Activated T-cell treated with anti-CD3 and anti-CD28 coated beads for 24 hours (primary cell): ENCODE measurements at places on chromosomes 2 and 18.

- no peak for DNase-seq
Measured at GRCh38 chr2:6986912-6987361, 69.7 kb downstream of the RNF144A start.

GRCh38 chr2:7480431-7480830 is 563.2 kb downstream of the RNF144A start:
- DNase-seq = no peak

DNA sequence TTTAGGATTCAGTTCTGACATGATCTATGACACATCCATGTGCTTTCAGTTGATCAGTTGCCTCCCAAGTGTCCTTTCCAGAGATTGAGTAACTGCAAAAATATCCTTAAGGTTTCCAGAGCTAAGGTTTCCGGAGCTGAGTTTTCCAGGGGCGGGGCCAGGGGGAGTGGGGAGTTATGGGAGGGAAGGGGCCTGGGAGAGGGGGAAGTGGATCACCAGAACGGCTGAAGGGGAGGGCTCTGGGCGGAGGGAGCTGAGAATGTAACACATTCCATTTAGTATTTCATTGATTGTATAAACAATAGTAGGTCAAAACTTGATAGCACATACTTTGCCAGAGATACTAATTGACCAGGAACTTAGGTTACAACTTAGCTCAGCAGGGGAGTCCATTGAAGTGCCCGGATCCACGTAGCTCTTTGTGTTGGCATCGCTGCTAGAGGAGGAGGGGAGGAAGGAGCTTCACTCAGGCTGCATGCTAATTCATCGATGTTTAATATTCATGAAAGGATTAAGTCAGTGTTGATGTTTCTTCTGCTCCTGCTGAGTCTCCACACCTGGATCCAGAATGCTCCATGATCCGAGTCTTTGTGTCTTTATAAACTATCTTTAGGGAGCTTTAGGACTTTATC is 289.8 kb downstream of the ALPK2 start:
- no peak for DNase-seq

DNA sequence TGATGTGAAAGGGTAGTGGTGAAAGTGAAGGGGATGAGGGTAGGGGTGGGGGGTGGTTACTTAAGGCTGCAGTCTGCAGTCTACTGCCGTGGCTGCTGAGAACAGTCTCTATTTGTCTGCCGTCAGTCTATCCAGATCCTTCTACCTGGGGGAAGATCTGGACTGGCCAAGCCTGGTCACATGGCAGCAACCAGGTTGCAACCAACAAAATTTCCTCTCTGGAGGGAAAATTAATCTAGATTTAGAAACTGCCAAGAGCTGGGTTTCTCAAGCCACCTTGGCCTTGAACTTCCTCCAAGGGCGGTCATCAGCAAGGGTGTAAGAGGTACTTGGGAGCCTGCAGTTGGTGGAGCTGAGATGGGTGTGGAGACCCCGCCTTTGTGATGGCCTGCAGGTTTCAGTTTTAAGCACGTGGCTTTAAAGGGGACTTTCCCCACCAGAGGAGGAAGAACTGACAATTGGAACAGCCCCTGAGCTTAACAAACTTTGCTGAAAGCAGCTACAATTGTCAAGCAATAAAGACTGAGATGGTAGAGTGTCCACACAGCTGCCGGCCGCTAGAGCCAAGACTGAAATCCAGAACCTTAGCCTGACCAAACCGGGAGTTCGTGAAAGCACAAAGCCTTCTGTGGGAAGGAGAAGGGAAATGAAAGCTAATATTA is 31.4 kb upstream of the KCMF1 start:
- DNase-seq = peak; percentile 66

- DNase-seq = no peak
Measured at GRCh38 chr2:212295571-212295970, 243.0 kb downstream of the ERBB4 start.

GRCh38 chr2:98869272-98869641 is 66.8 kb downstream of the CRACDL start:
- no peak for DNase-seq

- DNase-seq = no peak
Measured at GRCh38 chr2:67471681-67472080, 74.5 kb downstream of the ETAA1 start.

DNA sequence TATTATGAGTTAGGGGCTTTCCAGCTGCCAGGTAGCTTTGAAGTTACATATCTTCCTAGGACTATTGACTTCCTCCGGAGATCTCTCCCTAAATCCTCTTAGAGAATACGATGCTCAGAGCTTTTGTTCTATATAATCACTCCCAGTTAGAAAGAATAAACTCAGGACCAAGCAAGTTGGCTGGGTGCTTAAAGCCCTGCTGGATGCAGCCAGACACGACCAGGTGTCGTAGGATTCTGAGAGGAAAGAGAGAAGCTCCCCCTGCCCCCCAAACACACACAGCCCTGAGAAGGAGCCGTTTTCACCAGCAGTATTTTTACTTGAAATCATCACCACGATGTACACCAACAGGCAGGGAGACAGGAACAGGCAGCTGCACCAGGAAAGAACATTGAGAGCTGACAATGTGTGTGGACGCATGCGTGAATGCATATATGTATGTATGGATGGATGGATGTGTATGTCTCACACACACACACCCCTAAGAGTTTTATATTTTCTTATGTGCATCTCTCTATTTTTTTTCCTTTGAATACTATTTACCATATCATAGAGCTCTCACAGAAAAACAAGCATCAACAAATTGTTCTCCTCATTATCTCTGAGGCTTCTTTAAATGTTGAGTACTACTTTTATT is 382.6 kb downstream of the EPHA4 start:
- no peak for DNase-seq

DNA sequence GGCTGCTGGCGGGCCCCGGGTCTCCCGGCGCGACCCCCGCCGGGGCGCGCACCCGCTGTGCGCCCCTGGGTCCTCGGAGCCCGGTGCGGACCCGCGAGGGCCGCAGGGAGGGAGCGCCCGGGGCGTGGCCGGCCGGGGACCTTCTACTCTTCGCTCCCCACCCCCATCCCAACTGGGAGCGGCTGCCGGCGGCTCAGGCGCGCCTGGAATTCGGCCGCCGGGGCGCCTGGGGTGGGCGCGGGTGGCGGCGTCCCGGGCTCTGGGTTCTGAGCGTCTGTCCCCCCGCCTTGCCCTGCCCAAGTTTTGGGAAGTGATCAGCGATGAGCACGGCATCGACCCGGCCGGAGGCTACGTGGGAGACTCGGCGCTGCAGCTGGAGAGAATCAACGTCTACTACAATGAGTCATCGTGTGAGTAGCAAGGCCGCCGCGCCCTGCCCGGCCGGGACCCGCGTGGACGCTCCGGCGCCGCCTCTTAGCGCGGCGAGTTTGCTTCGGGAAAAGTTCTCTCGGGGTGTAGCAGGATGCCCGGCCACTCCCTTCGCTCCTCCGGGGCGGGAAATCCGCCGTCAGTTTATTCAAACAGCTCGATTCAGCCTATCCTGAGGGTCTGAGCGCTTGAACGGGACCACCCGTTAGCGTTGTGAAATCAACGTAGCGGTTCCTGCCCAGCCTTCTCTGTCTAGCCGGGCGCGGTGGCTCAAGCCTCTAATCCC is 502 bp downstream of the TUBB6 start:
- no peak for DNase-seq

GRCh38 chr2:26327291-26328272 is 18.4 kb upstream of the SELENOI start:
- DNase-seq = no peak

DNA sequence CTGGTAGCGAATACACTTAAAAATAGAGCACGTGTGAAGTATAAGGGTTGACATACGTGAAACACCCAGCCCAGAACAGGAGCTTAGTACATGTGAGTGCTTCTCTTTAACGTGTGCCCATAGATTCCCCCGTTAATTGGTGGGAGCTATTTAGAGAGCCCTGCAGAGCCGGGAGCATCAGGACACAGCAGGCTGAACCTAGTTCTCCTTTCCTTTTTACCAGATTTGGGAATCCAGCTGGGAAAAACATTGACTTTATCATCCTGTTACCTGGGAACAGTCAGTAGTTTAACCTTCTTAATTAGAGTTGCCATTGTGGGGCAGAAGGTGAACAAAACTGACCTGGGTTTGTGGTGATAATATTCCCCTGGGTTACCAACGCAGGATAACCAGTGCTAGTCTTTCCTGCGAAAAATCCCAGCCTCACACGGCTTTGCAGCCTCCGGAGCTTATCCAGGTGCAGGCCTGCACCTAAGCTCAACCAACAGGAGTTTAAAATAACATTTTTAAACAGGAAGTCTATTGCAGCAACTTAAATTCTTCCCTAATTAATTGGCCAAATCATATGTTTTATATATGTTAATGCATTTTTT is 78.1 kb upstream of the SPTBN1 start:
- DNase-seq = no peak

GRCh38 chr2:111116011-111116746 is 4.5 kb upstream of the BCL2L11 start:
- DNase-seq = no peak

DNA sequence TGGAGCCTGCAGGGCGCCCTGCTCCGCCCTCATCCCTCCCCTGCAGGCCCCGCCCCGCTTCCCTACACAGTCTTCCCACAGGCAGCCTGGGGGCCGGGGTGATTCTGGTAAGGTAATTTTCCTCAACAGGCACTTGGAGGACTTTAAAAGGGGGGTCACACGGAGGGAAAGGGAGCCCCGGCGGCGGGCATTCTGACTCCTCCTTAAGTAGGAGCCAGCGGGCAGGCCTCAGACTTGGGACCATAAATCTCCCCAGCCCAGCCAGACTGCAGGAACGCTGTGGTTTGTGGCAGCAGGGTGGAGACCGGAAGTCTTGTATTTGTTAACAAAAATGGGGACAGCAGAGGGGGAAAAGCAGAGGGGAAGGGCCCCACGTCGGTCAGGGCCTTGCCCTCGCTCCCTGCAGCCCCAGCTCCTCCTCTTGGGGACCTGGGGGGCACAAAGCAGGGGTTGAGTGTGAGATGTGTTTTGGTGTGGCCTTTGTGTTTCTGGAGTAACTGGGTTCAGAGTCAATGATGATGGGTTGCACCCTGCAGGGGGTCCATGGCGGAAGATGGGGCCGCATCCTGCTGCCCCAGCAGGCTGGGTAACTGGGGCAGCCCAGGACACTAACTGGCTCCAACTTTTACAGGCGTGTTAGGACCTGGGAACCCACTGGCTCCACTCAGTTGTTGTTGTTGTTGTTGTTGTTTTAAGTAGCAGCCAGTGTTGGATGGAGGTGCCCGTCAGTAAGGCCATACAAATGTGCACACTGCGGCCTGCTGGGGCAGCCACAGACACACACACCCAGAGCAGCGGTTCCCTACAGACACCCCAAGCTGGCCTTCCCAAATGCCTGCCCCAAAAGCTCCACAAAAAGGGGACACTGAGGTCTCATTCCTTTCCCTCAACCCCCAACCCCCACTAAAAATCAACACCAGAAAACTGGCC is 27.7 kb downstream of the SMAD7 start:
- no peak for DNase-seq

- DNase-seq = peak; percentile 32
Measured at GRCh38 chr2:216015722-216016464, 2.5 kb upstream of the MREG start.

DNA sequence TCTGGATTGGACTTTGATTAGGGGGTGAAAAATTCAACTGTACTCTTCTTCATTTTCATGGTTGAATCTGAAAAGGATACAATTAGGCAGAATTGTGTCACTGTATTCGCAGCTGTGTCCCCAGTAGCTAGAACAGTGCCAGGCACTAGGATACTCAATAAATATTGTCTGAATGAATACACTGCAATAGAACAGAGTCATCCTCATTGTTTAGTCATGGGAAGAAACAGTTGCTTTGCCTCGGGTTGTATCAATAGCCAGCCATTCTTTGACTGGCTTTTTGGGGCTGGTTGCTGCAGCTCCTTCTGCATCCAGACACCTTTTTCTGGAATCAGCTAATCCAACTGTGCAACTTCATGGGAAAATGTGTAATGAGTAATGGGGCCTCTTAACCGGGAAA is 18.1 kb upstream of the DYNC1I2 start:
- no peak for DNase-seq

- DNase-seq = no peak
Measured at GRCh38 chr2:149353421-149353820, 23.0 kb downstream of the LYPD6 start.

DNA sequence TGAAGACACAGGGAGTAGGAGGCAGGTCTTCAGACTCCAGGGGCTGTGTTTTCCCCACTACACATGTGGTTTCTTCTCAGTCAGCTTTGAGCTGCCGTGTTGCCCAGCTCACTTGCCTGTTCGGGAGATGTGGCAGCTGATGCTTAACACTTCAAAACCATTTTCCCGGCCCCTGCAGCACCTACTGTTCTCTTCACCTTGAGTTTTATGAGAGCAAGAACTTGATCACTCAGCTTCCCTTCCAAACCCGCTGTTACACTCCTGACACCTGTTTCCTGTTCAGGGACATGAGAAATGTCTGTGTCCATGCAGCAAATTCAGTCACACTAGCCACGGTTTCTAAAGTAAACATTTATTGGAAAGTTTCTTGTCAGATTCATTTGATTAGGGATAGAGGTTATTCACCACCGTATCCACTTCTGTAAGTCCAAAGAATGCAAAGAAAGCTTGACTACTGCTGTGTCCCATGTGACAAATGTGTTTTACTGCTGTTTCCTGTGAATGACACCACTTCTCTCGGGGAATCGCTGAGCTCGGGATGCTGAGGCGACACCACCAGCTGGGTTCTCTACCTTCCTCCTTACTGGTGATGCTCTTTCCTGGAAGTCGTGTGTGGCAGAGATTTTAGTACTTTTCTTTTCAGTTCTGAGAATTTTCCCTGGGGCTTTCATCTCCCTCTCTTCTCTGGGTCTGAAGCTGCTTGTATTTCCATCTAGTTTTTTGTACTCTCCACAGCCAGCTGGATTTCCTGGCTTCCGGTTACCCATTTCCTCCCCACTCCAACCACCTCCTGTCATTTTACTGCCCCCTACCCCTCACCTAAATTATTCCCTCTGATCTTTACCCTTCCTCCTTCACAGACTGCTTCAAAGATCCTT is 91.7 kb downstream of the KLF7 start:
- DNase-seq = peak; percentile 33

- DNase-seq = no peak
Measured at GRCh38 chr18:27797484-27797883, 379.4 kb downstream of the CDH2 start.
